ENCODE measurements at places on chromosomes 12 and 14.

GRCh38 chr14:68509188-68509983 lies 283.5 kb downstream of the ZFP36L1 start:
- DNase-seq, result no peak

DNA sequence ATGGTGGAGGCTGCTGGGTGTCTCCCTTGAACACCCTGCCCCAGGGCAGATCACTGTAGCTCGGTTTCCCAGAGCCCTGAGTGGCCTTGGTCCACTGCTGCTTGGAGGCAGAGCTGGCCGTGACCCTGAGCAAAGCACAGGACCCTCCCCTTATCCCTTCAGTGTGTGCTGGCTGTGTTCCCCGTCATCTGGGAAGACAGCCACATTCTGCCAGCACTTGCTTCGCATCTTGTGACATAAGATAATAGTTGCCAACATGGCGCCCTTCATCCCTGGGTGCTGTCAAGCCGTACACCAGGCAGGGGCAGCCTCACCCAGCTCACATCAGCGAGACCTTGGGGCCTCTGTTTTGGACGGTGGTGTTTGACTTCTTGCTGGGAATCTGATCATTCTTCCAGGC lies 12.1 kb upstream of the ALDH2 start:
- no peak for DNase-seq

DNA sequence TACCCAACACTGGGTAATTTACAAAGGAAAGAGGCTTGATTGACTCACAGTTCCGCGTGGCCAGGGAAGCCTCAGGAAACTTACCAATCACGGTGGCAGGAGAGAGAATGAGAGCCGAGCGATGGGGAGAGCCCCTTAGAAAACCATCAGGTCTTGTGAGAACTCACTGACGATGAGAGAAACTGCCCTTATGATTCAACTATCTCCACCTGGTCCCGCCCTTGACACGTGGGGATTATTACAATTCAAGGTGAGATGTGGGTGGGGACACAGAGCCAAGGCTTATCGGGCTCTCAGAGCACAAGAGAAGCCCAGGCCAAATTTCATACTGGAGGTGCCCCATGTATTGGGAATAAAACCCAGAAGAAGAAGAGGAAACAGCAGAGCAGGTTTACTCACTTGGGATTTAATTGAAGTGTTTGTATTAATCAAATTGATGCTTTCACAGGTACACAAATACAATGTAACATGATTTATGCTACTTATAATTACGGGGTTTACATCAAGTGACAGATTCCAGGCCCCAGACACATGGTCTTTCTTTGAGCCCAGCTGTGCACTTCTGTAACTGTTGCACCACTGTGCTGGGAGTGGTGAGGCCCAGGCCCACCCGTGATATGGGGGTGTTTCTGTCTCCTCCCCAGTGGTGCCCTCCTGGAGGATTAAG lies 8.2 kb upstream of the CCDC85C start:
- no peak for DNase-seq

DNA sequence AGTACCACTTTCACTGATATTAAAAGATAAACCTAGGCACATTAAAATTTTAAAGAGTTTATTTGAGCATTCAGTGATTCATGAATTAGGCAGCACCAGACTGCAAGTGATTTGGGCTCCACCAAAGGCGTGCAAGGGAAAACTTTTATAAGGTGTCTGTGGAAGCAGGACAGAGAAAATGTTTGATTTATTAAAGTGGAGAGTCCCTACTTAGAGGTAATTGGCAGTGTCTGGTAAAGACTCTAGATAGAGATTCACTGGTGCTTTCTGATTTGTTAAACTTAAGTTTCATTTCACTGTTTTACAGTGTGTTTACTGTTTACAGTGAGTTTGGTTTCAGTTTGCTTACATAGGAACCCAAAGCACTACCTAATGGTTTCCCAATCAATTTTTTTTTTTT lies 72.8 kb downstream of the ANKS1B start:
- no peak for DNase-seq

- no peak for DNase-seq
Observed at GRCh38 chr12:113416091-113416754, 6.0 kb upstream of the SDSL start.

DNA sequence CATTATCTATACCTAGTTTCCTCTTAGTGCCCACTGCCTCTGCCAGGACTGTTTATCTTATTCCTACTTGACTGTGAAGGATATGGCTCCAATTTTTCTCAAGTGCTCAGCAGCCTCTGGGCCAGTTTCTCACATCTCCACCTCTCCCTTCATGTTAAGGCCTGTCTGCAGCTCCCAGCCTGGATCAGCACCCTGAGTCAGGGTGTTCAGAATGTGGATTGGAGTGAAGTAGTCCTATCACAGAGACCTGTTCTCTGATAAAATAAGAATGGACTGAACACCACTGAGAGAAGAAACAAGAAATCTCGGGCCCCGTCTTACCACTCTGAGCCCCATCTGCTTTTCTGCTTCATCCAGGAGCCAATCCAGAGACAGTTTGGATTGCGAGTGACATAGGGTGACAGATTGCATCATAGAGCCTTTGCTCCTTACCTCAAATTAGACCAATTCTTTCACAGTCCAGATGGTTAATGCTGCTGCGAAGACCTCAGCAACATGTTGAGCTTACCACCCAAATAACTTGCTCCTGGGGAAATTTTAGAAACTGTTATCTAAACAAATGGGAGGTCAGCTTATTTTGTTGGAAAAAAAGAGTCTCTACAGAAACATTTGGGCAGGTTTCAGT lies 473.1 kb downstream of the PDZRN4 start:
- no peak for DNase-seq

GRCh38 chr14:60356386-60356785 lies 107.4 kb downstream of the PPM1A start:
- no peak for DNase-seq

- DNase-seq, result no peak
Observed at GRCh38 chr12:47735649-47736048, 10.4 kb upstream of the ENDOU start.

DNA sequence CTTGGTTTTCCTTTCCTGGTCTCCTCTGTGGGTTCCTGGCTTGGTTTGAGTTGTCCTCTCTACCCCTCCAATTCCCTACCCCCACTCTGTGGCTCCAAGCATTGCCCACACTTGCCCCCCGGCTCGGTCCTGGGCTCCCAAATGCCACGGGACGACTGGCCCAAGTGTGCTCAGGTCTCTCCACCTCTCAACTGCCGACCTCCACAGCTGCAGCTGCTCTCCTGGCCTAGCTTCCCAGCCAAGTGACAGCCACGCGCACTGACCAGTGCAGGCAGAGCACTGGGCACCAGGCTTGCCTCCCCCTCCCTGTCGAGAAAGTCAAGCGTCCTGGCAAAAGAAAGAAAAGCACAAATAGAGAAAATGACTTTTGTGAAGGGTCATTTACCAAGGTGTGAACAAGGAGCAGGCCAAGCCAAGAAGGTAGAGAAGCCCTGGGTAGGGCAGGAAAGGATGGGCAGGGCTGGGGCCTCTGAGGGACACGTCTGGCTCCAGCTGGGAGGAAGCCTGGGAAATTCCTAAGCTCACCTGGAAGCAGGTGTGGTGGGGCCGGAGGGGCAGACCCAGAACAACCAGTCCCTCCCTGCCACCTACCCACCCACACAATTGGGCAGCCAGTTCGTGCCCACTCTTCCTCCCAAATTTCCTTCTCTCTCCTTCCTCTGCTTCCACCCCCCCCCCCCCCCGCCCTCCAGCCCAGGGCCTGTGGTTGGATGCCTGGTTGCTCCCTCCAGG lies 1.8 kb upstream of the CEP170B start:
- DNase-seq, result no peak

DNA sequence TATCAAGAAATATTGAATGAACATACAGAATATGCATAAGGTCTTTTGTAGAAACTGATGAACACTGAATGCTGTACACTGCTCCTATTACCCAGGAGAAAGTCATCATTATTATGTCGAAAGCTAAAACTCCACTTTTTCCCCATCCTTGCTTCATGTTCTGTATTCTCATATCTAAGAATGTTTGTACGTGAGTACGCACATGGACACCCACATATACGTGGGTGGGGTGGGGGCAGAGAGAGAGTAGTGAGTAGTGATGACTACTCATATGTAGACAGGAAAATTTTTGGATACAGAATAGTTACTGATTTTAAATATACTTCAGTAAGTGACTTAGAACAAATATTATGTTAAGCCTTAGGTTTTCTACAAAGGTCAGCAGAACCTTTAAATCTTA lies 75.1 kb downstream of the FERMT2 start:
- no peak for DNase-seq

GRCh38 chr14:23657959-23658470 lies 21.9 kb downstream of the DHRS2 start:
- DNase-seq, result no peak
